ENCODE measurements at places on chromosomes 11 and 22. TPM values are rescaled to one million over a fixed set of nuclear protein-coding genes. Genes with fewer than 3 reads are reported as not detected.

XNDC1N gene
- total RNA-seq = 19.0 TPM

DNA sequence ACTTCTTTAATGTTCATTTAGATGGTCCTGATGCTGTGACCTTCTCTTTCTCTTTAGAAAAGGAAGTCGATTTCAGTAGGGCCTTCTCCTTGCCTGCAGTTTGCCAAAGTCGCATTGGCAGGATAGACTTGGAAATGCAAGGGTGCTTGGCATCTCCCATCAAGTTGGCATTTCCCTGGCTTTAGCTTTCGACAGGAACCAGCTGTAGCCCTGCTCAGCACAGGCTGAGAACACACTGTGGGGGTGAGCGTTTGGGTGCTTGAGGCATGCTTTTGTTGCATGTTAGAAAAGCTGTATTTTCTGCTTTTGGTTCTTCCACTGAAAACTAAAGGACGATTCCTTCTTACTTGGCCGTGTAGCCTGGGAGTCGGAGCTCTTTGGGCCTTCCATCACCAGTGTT lies 37.7 kb downstream of the LDLRAD3 start:
- no peak for DNase-seq

GLB1L3 gene
- 11.7 TPM for total RNA-seq

DDTL gene
- total RNA-seq = 2.3 TPM

DNA sequence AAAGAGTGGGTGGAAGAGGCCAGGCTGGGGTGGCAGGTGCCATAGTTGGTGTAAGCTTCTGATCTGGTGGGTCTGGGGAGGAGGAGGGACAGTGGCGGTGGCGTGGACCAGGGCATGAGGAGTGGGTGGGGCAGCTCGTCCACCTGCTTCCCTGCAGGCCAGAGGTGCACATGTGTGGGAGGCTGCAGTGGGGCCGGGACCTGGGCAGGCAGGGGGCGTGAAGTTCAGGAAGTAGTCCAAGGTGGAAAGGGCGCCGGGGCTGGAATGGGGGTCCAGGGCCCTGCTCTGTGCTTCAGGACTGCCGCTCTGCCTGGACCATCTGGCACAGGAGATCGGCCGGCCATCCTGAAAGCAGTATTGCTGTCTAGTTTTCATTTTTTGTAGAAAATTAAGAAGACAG lies 15.9 kb downstream of the RIBC2 start:
- no peak for DNase-seq

C22orf42 gene
- total RNA-seq = not detected

DNA sequence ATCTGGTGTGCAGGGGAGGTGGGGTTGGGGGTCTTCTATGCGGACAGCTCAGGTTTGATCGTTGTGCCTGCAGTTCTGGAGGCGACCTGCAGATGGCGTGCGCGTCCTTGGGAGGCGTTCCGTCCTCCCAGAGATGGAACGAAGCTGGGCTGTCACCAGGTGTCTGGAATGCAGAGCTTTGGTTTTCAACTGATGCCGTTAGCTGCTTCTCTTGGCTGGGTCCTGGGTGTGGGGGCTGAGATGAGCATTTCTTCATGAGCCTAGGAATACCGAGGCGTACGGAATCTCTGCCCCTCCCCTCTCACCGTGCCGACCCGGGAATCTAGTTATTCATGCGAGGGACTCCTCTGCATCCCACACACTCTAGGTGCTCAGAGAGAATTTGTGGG lies 98.6 kb downstream of the CEP164 start:
- peak; percentile 86 for DNase-seq

LIF gene
- total RNA-seq = 105 TPM

UBE4A gene
- total RNA-seq = 44.2 TPM

PTGDR2 gene
- total RNA-seq = 0.18 TPM

AMBRA1 gene
- 24.8 TPM for total RNA-seq

DNA sequence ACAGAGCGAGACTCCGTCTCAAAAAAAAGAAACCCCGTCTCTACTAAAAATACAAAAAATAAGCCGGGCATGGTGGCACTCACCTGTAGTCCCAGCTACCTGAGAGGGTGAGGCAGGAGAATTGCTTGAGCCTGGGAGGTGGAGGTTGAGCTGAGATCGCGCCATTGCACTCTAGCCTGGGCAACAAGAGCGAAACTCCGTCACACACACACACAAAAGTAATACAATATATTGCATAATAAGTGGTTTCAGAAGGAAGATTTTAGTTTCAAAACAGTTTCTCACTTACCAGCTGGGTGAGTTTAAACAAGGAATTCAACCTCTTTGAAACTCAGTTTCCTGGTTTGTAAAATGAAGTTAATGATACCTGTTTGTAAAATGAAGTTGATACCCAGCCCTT lies 32.7 kb upstream of the HTR3A start:
- no peak for DNase-seq

Data from activated CD4-positive, alpha-beta T cell treated with anti-CD3 and anti-CD28 coated beads for 36 hours (primary cell).